ENCODE measurements at places on chromosomes 2 and 18.

- DNase-seq = no peak
These were observed 82.9 kb downstream of the DAPL1 start for GRCh38 chr2:158878003-158878402.

DNA sequence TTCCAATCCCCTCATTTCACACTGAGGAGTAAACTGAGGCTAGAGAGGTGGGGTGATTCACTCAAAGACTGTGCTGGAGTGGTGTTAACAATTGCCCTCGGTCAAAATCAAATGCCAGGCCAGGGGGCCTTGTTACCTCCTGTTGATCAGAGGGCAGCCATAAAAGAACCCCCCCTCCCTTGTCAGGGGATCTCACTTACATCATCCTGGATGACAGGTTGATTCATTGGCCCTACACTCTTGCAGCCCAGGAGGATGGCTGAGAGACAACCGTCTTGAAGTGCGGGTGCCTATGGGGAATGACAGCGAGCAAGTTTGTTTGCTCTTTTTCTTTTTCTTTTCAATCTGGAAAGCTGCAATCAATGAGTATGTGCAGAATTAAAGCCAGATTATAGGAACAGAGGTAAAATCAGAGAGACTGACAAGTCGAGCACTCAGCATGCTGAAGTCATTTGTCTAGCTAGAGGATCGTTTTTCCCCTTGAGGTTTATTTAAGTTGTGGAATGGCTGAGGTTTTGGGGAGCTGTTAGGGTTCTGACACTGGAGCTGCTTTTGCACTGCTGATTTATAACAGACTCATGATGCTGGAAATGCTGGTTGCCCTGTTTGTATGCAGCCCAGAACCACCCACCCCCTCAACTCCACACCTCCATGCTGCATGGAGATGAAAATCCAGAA is 26.4 kb upstream of the NRP2 start:
- DNase-seq = no peak

GRCh38 chr18:5175378-5175777 is 21.7 kb downstream of the AKAIN1 start:
- DNase-seq = no peak

DNA sequence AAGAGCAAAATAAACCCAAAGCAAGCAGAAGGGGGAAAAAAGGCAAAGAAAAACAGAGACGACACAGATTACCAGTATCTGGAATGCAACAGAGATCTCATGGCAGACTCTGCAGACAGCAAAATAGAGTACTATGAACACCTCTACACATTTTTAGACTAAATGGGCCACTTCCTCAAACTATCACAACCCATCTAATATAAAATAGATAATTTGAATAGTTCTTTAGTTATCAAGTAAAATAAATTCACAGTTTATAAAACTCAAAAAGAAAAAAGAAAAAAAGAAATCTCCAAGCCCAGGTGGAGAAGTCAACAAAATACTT is 16.6 kb downstream of the SESTD1 start:
- no peak for DNase-seq

DNA sequence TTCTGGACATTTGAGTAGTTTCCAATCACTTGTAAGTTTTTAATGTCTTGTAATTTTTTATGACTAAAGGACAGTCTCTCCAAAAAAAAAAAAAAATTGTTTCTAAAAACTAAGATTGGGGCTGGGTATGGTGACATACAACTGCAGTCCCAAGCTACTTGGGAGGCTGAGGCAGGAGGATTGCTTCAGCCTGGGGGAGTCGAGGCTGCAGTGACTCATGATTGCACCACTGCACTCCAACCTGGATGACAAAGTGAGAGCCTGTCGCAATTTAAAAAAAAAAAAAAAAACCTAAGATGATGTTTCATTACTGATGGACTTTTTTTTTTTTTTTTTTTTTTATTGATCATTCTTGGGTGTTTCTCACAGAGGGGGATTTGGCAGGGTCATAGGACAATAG is 34.4 kb upstream of the PKDCC start:
- no peak for DNase-seq

GRCh38 chr18:3855966-3856365 is 406.0 kb downstream of the TGIF1 start:
- no peak for DNase-seq

GRCh38 chr2:68352651-68353391 is 12.3 kb upstream of the PLEK start:
- no peak for DNase-seq

DNA sequence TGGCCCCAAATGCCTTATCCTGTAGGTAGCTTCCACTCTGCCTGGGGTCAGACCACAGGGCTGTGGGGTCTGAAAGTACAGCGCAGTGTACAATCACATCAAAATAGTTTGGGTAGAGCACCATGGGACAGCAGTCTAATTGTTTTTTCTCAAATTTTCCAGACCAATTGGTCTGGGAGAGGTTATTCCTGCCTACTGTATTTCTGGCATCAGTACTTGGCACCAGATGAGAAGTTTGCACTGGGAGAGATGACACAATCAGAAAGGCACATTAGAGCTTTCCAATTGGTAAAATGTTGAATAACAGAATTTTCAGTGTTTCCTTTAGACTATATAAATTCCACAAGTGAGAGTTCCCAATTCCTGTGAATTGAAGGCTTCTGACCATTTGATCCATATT is 30.9 kb upstream of the LRRTM1 start:
- DNase-seq = no peak

GRCh38 chr18:44759925-44760342 is 79.2 kb downstream of the SETBP1 start:
- DNase-seq = no peak

DNA sequence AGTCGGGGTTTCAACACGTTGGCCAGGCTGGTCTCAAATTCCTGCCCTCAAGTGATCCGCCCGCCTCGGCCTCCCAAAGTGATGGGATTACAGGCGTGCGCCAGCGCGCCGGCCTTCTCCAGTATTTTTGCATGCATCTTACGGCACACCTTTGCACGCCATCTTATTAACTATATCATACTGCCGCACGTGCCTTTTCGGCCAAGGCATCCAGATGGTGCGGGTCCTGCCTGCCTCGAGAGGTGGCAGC is 765 bp upstream of the ING5 start:
- peak; percentile 76 for DNase-seq

DNA sequence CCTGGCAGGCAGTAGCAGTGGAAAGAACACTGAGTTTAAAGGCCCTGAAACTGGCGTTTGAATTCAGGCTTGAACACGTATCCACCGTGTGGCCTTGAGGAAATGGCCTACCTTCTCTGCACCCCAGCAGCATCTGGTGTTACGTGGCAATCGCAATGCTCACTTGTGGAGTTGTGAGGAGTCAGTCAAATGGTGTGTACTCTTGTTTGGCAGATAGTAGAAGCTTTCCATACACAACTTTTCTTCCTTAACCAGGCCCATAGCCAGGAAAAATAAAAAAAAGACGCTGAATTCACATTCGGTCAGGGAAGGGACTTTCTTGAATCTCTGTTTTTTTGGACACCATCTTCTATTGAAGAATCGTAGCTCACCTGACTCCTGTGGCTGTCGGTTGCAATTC is 1101.5 kb upstream of the KLHL29 start:
- DNase-seq = no peak

GRCh38 chr2:181235011-181235410 is 222.2 kb upstream of the ITGA4 start:
- DNase-seq = no peak

DNA sequence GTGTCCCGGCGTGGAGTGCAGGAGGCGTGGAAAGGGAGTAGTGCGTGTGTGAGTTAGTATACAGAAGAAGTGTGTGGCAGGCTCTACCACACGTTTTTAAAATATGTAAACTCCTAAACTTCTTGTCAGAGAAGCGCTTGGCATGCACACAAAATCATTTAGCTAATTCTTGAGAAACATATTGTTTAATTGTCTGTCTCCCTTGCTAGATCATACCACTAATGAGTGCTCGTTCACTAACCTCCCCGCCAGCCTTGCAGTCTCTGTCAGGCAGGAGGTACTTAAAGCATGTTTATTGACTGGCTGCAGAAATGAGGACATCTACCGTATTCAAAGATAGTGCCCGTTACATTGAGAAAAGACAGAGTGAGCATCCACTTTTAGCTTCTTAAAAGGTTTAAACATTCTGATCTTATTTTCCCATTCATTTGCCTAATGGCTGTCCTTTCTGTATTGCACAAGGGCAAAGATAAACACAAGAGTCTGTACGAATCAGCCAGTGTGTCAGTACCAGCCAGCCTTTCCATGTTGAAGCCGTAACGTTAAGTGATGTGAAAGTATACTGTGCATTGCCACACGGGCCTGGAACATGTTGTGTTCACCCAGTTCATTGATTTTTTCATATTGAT is 41.4 kb downstream of the TRAPPC12 start:
- no peak for DNase-seq

GRCh38 chr2:199602271-199602895 is 144.6 kb upstream of the SATB2 start:
- no peak for DNase-seq

DNA sequence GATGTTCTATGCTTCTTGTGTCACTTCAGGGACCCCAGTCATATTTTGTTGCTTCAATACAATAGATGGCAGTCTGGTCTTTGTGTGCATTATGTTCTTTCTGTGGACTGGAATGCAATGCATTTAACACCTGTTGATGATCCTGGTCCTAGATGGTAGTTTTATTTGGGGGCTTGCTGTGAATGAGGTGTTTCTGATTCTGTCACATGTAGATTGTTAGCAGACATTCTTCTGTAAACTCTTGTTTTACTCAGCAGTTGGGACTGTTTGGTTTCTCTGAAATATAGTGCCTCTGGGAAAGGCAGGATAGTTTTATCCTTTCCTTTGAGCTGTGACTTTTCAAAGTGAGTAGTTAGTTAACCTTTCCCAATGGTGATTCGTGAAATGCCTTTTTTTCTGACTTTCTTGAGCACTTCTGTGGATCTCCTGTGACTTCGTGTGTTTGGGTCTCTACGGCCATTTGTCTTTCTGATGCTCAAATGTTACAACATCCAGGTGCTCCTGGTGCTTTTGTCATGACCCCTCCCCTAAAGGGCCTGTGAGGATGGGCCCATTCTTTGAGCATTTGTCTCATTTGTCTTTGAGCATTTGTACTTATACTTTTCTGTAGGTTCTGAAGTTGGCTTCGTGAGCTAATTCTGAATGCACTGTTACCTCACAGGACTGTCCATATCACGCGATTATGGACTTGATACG is 20.8 kb downstream of the ADNP2 start:
- no peak for DNase-seq

DNA sequence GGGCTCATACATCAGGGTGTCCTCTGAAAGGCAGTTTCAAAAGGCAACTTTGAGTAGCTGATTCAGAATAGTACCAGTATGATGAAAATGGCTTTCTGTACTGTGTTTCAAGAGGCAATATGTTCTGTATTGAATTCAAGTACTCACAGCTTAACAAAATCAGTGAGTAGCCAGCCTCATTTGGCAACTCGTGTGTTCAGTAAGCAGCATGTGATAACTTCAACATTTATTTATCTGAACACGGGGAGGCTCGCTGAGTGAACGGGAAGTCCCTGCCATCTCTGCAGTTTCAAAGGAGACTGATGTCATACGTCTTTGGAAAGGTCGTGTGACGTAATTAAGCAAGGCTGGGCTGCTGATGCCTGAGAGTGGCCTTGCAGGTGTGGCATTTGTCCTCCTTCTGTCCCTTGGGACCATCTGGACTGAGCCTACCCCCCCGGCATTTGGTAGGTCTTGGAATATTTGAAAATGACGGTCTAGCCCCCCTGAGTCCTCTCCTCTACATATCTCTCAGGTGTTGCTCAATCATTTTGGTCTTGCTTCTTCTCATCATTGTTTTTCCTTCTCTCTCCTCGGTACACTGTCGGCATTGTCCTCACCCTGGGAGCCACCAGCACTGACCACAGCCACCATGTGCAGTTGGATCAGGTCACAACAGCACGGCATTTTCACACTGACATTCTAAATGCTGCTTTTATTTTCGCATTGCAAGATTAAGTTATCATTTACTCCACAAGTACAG is 62.8 kb downstream of the SMIM21 start:
- DNase-seq = no peak

- no peak for DNase-seq
These were observed 115.8 kb upstream of the SIX3 start for GRCh38 chr2:44825702-44826101.

DNA sequence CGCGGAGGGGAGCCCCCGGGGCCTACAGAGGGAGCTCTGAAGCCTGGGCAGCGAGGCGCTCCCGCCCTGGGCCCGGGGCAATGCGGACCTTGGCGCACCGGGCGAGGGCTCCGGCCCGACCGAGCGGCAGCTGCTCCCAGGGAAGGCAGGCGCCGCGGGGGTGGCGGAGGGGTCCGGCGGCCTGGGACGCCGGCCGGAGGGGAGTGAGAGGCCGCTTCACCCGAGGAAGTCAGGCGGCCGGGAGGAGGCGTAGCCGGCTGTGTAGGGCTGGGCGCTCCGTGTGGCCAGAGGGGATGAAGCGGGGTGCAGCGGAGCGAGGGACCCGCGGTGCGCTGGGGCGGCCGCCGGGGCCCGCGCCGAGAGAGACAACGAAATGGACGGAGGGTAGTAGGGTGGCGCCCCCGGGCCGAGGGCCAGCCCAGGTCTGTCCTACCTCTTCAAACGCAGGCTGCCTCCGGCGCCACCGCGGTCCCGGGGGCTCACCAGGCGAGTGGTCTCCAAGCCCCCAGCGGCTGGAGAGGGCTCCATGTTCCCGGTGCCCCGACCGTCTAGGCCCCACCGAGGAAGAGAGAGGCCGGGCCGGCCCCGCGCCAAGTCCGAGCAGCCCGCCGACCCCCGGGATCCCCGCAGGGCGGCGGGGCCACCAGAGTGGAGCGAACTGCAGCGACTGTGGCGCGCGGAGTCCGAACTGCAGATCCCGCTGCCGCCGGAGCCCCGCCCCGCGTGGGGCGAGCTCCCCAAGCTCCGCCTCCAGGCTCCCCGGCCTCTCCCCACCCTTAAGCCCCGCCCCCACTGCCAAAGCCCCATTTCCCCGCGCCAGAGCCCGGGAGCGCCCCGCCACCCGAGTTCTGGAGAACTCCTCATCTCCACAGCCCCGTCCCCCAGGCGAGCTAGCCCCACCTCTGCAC is at the start of gene SLC30A3:
Gene SLC30A3 (minus strand): TSS at position 669 of the 908 bp plus-strand sequence. CDS start 141 bp downstream, at position 528.
- no peak for DNase-seq

DNA sequence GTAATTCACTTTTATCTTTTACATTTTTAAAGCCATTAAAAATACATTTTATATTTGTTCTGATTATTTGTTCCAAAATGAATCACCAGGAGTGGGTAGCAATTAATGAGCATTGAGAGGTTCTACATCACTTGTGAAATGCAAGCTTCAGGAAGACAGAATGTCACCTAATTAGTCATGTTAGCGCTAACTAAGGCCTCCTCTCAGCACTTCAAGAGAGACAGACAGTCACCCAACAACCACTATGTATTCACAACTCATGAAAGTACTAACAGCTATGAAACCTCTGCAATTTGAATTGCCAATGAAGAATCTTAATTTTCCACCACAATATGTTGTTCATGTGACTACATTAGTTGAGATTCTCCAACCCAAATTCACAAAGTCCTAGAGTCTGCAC is 611.0 kb downstream of the KCNJ3 start:
- DNase-seq = no peak

GRCh38 chr2:3512086-3512485 is 7.2 kb downstream of the ADI1 start:
- DNase-seq = no peak
